ENCODE measurements at places on chromosomes 5 and 9.
A peak's percentile ranks its signal among the peaks of the same experiment; 100 is the strongest.

DNA sequence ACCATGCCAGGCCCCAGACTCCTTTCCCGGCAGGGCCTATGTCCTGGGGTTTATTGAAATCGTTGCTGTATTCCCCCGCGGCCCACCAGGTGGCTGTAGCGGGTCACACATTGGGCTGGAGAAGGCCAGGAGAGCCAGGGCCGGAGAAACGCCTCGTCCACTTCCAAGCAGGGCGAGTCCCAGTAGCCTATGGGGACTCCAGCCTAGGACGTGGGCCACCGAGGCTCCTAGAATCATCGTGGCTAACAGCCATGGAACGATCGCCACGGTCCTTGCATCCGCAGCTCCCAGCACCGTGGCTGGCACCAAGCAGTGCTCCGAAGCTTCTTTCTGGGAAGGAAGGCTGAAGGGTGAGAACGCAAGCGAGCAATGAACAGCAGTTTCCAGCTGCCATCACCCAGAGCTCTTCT lies 87.7 kb downstream of the ENTREP1 start:
- peak; percentile 47 for DNase-seq

DNA sequence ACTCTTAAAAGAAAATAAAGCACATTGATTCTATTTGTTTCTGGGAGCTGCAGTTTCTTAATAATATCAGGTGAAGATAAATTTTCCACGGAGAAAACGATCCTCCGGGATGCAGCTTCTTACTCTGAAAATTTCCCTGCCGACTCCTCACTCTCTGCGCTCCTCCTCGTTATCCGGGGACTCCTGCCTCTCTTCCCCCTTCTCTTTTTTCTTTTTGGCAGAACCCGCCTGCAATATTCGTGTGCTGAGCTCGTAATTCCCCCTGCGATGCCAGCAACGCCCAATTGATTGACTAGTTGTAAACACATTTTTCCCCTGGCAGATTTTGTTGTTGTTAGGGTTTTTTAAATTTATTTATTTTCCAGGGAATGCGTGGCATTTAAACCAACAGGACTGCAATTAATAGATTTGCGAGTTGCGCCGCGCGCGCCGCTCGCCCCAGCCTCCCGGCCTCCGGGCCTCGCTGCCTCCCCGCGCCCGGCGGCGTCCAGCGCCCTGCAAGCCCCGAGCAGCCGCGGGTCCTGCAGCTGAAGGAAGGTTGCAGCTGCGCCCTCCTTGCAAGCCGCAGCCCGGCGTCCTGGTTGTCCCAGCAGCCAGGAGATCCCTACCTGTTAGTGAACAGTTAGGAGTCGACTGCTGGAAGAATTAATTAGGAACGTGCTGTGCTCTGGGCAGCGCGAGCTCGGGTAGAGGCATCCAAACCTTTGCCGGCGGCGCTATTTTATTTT lies 2.2 kb downstream of the NTNG2 start:
- no peak for DNase-seq

DNA sequence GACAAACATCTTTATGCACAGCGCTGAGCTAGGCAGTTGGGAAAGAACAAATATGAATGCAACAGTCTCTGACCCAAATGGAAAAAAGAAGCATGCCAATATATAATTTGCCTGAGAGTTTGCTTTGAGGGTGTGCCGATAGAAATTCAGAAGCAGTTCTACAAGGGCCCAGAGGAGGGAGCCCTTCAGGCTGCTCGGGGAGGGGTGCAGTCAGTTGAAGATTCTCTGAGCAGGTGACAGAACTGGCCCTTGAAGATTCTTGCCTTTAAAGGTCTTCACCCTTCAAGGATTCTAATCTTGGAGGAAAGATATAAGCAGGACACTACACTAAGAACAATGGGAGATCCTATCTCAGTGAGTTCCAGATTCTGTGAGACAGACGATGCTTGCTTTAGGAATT lies 3.7 kb upstream of the PAPPA start:
- DNase-seq, result peak; percentile 32

- DNase-seq, result no peak
Observed at GRCh38 chr5:107404595-107405374, 266.0 kb downstream of the EFNA5 start.

- no peak for DNase-seq
Observed at GRCh38 chr5:58224221-58224620, 235.7 kb downstream of the PLK2 start.

- DNase-seq, result no peak
Observed at GRCh38 chr9:119368681-119369581, at the start of gene BRINP1. BRINP1 (minus strand) TSS chr9:119369435; CDS start chr9:119313355, 56,080 bp downstream.

GRCh38 chr9:27333241-27334052 lies 36.5 kb upstream of the EQTN start:
- DNase-seq, result peak; percentile 77

DNA sequence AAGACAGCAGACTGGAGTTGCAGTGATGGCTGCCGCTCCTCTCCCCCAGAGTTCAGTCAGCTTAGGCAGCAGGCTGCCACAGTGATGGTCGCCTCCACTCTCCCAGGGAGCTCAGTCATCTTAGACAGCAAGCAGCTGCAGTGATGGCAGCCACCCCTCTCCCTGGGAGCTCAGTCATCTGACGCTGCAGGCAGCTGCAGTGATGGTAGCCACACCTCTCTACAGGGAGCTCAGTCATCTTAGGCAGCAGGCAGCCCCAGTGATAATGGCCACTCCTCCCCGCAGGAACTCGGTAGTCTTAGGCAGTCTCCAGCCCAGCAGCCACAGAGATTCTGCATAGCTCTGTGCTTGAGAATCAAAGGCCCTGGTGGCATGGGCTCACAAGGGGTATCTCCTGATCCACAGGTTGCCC lies 582.7 kb downstream of the DTWD2 start:
- no peak for DNase-seq

DNA sequence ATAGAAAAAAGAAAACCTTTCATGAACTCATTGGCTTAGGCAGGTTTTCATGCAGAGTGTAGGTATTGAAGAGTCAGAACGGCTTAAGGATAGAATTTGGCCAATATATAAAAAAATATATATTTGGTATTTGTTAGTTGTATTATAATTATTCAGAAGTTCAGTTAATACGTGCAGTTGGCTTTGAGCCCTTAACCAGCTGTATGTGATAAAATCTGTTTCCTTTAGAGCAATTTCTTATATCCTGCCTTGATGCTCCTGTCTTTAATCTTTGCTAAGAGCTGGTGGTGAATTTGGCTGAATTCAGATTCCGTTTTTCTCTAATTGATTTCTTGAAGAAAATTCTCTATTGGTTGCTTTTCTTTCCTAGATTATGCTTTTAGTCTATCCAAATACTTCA lies 3.7 kb downstream of the ANXA1 start:
- no peak for DNase-seq

GRCh38 chr9:119841016-119841415 lies 471.8 kb upstream of the BRINP1 start:
- DNase-seq, result no peak

GRCh38 chr5:11415751-11416150 lies 488.5 kb downstream of the CTNND2 start:
- no peak for DNase-seq

GRCh38 chr5:98130261-98131035 lies 643.0 kb upstream of the RGMB start:
- no peak for DNase-seq

- DNase-seq, result no peak
Observed at GRCh38 chr9:136865041-136865767, 904 bp downstream of the EDF1 start.

DNA sequence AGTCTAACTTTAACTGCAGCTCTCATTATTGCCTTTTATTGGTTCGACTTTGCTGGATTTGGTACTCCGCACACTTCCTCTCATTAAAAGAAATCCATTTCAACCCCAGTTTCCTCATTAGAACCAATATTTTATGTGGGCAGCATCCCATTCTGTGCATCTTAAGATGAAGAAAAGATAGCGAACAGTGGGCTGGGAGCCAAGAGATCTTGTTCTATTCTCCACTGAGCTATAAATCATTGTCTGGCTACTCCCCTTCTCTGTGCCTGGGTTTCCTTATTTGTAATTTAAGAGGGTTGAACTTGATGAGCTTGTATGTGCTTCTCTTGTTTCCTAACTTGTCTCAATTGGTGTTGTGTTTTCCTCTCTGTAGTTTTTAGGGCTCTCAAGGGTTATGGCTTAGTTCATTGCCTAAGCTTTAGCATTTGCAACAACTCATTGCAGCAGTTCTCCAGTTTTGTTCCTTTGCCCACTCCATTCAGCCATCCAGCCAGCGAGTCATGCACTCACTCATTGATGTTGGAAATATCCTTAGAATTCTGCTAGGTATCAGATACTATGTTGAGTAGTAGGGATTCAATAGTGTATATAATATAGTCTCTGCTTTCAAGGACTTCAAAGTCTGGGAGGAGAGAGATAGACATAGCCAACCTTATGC lies 273.3 kb upstream of the TNC start:
- no peak for DNase-seq

DNA sequence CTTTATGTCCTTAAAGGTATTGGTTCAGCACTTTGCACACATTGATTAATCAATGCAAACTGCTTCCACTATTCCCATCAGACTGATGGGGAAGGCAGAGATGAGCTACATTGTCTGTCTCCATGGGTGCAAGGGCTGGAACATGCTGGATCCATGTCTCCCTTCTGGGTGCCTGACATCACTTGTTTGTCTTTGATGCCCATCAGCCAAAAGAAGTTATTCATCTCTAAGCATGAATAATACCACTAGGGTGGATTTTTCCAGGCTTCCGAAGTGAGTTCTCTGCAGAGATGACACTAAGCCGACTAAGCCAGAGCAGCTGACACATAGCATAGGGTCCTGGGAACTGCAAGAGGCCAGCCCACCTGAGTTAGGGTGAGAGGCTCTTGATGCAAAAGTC lies 8.7 kb downstream of the FGF1 start:
- no peak for DNase-seq

GRCh38 chr9:89952401-89952800 lies 347.6 kb downstream of the GADD45G start:
- DNase-seq, result peak; percentile 33

DNA sequence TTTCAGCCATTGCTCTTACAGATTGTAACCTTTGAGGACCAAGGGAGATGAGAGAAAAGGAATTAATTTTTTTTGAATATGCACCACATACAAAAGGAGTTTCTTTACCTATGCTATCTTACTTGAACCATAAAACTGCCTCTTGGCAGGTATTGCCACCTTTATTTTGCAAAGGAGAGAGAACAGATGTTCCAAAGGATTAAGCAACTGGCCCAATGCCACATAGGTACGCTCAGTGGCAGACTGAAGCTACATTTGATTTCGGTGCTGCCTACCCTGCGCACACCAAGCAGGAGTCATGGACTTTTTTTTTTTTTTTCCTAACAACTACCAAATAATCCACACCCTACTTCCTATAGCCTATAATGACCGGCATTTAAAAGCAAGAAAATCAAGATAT lies 43.1 kb downstream of the SAXO1 start:
- no peak for DNase-seq

- DNase-seq, result no peak
Observed at GRCh38 chr9:90842996-90843395, 41.4 kb downstream of the SYK start.

GRCh38 chr9:87193151-87193550 lies 245.8 kb upstream of the GAS1 start:
- DNase-seq, result no peak

DNA sequence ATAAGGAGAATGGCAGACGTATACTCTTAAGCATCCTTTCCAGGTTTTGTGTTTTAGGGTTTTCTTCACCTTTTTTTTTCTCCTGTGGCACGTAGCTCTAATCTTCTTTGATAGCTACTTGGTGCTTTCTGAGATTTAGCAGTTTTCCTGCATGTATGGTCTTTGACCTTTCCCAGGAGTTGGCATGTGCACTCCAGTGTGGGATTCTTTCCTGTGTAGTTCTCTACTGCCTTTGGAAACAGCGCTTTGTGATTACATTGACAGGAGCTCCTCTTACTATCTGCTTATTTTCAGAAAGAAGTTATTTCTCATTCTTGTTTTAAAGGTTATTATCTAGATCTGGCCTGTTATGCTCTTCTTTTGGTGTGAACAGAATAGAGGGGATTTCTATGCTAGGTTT lies 65.5 kb downstream of the UNC13B start:
- DNase-seq, result no peak
